NB4 (cell line): ENCODE measurements at places on chromosomes 5 and 9.

- DNase-seq: no peak
These were observed 14.4 kb upstream of the MRNIP start for GRCh38 chr5:179872828-179873575.

DNA sequence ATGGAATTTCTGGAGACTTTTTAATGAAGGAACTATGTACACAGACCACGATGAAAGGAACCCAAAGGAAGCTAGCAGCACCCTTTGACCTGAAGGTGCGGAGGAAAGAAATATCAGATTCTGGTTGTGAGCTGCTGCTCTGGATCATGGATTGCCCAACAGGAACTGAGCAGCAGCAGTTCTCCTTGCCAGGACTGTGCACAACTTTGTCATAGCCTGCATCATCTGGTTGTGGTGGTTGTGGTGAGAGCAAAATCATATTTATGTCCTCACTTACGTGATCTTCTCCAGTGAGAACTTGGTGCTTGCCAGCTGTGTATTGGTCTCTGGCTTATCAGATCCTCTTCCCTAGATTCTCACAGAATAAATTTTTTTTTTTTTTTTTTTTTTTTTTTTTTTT, 70.7 kb upstream of the LPAR1 start:
- DNase-seq: peak; percentile 43

GRCh38 chr9:116471093-116471906, 215.8 kb upstream of the TRIM32 start:
- no peak for DNase-seq

- no peak for DNase-seq
These were observed 37.8 kb downstream of the FAM78A start for GRCh38 chr9:131238402-131239021.

GRCh38 chr9:121274851-121275250, 6.9 kb downstream of the GSN start:
- no peak for DNase-seq

DNA sequence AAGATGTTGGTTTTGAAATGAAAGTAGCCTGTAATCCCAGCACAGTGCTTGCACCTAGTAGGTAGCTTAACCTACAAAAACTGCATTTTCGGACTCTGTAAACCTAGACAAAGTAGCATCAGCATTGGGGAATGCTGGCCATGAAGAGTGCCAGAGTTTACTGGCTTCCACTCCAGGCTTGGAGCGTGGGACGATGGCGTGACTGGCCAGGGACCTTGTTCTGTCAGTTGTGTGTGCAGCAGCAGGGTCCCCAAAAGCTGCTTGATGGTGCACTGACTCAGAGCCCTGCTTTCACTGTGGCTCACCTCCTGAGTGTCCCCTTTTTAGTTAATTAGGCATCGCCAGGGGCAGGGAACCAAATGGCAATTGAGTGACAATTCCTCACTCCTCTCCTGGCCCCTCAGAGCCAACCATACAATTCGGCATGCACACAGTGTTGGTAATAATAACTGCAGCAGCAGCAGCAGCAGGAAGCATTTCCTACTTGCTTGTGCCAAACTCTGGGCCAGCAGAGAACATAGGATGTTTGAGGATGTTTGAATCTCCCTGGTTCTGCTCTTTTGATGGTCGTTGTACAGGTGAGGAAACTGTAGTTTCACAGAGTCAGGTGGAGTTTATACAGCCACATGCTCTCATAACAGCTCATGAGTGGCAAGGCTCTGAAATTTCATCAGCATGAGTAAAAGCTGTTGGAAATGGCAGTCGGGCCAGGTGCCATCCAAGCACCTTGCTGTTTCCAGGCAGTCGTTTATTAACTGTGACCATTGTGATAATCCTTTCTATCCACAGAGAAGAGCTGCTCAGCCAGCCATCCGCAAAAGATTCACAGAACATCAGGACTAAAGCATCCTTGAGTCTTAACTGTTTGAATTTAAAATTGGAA, 4.2 kb downstream of the UBE2QL1 start:
- DNase-seq: no peak
